D341Med (cell line): ENCODE measurements at places on chromosomes 3 and 15.

DNA sequence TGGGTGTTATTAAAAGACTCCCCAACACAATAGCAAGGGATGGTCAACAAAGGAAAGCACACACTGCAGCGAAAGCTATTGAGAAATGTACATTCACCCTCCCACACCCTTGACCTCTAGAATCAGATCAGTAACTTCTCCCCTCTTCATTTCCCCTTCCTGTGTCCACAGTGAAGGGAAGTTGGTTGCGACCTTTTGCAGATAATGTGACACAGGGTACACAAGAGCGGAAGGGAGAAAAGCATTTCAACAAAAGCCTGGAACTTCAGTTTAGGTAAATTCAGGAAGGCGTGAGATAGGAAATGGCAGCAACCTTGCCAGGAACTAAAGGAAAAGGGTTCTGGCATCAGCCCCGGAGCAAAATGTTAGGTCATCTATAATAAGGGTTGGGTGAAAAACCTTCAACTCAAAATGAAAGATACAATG, 899.8 kb downstream of the MCTP2 start:
- no peak for DNase-seq

GRCh38 chr3:171446301-171446700, 13.9 kb downstream of the TNIK start:
- no peak for DNase-seq

GRCh38 chr15:51107612-51108011, 12.9 kb upstream of the TNFAIP8L3 start:
- no peak for DNase-seq

DNA sequence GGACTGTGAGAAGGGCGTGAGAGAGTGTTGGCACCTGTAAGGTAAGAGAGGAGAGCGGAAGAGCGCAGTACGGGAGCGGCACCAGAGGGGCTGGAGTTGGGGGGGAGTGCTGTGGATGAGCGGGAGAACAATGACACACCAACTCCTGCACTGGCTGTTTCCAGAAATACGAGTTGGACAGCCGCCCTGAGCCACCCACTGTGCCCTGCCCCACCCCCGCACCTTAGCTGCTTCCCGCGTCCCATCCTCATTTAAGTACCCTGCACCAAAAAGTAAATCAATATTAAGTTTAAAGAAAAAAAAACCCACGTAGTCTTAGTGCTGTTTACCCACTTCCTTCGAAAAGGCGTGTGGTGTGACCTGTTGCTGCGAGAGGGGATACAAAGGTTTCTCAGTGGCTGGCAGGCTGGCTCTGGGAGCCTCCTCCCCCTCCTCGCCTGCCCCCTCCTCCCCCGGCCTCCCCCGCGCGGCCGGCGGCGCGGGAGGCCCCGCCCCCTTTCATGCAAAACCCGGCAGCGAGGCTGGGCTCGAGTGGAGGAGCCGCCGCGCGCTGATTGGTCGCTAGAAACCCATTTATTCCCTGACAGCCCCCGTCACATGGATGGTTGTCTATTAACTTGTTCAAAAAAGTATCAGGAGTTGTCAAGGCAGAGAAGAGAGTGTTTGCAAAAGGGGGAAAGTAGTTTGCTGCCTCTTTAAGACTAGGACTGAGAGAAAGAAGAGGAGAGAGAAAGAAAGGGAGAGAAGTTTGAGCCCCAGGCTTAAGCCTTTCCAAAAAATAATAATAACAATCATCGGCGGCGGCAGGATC, at the start of gene SOX2:
Gene SOX2 (plus strand): TSS at position 601 of the 811 bp plus-strand sequence. CDS start 436 bp downstream, outside the sequence.
- peak; percentile 71 for DNase-seq

- no peak for DNase-seq
These were observed 22.0 kb downstream of the RBP2 start for GRCh38 chr3:139454346-139454745.

- DNase-seq = peak; percentile 70
These were observed 224.0 kb downstream of the SLCO3A1 start for GRCh38 chr15:92077353-92078085.

DNA sequence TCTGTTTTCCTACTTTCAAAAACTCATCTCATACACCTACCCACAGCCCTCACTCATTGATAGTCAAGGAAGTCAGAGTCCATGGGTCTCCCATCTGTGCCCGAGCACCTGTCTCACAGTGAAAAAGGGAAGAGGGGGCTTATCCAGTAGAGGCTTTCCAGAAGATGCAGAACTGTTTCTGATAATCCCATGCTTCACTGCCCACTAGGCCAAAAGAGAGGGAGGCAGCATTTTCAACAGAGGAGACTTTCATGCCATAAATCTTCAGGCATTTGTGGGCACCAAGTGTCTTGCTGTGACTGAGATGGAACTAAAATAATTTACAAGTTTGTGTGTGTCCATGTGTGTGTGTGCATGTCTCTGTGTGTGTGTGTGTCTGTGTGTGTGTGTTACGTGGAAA, 117.9 kb upstream of the PHLDB2 start:
- no peak for DNase-seq
